Activated naive CD4-positive, alpha-beta T cell treated with anti-CD3 and anti-CD28 coated beads, Interleukin-2, amount 50 U/mL, for 72 hours (primary cell): ENCODE measurements at places on chromosomes 6 and 20. TPM values are rescaled to one million over a fixed set of nuclear protein-coding genes. Genes with fewer than 3 reads are reported as not detected.

NEURL2 gene
- 3.4 TPM for total RNA-seq

SAMD10 gene
- total RNA-seq: 8.2 TPM

VEGFA gene
- total RNA-seq: 79.2 TPM

PSORS1C1 gene
- total RNA-seq: 0.41 TPM

EDEM2 gene
- total RNA-seq: 17.1 TPM

GUCA1A gene
- 0.14 TPM for total RNA-seq

DNA sequence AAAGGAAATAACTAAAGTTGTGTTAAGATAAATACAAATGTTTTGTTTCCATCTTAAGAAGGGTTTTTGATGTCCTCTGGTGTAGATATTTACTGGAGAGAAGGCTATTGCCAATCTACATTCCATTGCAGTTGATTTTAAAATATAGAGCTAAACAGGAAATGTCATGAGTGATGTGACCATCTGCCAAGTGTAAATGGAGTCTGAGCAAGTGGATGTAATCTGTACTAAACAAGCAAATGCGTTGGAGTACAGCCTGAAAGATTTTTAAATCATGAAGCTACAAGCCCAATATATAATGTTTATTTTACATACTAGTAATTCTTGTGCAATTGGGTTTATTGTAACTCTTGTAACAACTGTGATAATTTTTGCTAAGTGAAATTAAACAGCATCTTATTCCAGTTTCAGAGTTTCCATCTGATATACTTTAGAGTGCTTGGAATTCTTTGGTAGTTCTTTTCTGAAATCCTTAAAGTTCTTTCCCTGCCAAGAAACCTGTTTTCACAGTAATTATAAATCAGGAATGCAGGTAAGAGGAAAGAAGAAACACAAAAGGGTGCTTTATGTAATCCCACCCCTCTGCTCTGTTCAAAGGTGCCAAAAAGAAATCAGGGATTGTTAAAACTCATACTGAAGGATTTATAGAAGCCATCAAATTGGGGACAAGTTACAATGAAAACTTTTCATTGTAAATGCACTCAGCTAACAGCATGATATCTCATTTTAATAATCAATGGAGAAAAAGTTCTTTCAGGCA lies 47.2 kb upstream of the FLRT3 start:
- DNase-seq: no peak

DNA sequence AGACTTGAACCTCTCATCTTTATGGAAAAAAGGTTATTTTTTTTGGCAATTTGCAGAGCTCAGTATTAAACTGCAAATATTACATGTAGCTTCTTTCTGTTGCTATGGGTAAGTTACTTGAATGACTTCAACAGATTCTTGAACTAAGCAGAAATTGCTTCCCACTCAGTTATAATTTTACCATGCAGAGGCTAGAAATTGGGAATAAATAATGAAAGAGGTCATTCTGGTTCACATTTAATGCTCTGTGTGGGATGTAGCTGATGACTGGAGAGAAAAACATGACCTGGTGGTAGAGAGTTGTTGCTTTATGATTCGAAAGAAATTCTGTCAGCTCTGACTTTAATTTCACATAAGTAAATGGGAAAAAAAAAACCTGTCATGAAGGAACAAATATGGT lies 16.8 kb upstream of the ADGB start:
- DNase-seq: no peak

GRCh38 chr6:25178336-25179035 lies 100.7 kb upstream of the CARMIL1 start:
- DNase-seq: no peak

DNA sequence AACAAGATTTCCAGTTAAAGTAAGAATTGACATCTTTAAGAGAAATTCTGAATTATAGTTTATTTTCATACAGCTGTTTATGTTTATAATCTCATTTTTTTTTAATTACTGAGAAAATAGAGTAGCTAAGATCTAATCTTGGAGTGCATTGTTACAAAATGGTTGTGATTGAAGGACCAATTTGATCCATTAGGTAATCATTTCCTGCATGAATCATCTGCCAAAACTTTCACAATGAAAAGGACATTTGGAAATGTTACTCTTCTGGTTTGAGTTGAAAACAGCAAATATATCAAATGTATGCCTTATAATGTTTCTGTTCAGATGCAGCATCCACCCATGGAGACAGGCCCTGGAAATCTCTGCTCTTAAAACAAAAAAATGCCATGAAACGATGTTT lies 19.0 kb downstream of the TUBB2A start:
- no peak for DNase-seq

DNA sequence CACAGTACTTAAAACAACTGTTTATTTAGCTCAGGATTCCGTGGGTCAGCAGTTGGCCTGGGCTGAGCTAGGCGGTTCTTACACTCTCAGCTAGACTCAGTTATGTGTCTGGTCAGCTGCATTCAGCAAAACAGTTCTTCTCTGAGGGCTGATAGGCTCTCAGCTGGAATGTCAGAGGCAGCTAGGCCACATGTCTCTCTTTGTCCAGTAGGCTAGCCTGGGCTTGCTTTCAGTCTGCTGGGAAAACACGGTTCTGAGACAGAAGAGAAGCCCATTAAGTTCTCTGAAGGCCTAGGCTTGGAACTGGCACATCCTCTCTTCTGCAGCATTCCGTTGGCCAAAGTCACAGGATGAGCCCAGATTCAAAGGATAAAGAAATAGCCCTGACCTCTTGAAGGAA lies 65.6 kb downstream of the TULP4 start:
- no peak for DNase-seq

- DNase-seq: no peak
Measured at GRCh38 chr6:14721103-14721758, 524.6 kb upstream of the JARID2 start.

GRCh38 chr20:7399575-7399974 lies 540.7 kb downstream of the HAO1 start:
- DNase-seq: no peak

DNA sequence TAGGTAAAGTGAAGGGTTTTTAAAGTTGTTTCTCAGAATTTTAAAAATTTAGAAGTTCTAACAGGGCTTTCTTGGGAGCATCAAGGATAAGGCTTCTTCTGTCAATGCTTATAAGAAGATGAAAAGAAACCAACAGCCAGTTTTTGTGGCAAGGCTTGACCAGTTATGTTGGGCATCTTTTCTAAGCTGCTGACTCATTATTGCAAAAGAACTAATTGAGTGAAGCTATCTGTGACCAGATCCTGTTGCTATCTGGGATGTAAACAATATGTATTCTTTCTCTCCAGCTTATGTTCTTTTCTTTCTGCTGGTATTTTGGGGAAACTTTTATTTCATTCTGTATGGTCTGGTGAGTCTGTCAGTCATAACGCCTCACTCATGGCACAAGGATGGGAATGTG lies 643.8 kb downstream of the HDGFL1 start:
- no peak for DNase-seq

DNA sequence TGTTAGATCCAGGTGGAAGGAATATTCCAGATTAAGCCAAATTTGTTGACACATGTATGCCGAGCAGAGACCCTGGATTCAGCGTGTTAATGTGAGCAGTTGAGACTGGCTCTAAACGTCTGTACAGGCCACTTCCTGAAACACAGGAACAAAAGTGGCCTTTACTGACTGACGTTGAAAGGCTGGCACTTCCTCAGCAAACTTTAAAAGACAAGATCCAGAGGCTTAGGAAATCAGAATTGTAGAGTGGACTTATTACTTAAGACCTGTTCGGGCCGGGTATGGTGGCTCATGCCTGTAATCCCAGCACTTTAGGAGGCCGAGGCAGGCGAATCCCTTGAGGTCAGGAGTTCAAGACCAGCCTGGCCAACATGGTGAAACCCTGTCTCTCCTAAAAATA lies 125.7 kb upstream of the ARID1B start:
- DNase-seq: no peak

- DNase-seq: no peak
Measured at GRCh38 chr6:157469378-157469777, 88.4 kb downstream of the ZDHHC14 start.

DNA sequence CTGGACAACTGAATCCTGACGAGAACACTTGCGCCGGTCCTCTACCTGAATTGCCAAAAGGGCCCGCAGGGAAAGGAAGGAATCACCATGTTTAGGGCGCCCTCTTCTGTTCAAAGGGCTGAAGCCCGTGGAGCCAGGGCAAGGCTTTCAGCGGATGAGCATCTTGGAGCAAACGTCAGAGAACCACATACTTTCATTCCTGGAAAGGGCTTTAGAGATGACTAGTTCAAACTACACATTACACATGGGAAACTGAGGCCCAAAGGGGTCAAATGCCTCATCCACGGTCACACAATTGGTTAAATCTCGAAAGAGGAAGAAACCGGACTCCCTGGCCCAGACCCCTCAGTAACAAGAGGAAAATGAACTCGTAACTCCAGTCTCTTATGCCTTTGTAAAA lies 11.5 kb upstream of the ZNF133 start:
- DNase-seq: peak; percentile 63

GRCh38 chr20:32925481-32926196 lies 66.9 kb downstream of the EFCAB8 start:
- no peak for DNase-seq

DNA sequence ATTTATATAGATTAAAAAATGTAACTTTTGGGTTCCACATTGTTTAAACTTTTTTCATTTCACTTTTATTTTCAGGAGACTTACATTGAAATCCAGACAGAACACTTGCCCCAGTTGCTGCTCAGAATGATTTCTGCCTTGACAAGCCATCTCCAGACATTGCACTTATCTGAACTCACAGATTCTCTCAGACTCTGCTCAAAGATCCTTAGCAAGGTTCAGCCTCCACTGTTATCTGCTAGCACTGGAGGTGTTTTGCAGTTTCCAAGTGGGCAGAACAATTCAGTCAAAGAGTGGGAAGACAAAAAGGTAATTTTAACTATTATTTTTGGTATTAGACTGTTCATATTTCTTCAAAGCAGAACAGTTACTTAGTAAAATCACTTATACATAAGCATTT lies 58.0 kb downstream of the DOP1A start:
- no peak for DNase-seq

DNA sequence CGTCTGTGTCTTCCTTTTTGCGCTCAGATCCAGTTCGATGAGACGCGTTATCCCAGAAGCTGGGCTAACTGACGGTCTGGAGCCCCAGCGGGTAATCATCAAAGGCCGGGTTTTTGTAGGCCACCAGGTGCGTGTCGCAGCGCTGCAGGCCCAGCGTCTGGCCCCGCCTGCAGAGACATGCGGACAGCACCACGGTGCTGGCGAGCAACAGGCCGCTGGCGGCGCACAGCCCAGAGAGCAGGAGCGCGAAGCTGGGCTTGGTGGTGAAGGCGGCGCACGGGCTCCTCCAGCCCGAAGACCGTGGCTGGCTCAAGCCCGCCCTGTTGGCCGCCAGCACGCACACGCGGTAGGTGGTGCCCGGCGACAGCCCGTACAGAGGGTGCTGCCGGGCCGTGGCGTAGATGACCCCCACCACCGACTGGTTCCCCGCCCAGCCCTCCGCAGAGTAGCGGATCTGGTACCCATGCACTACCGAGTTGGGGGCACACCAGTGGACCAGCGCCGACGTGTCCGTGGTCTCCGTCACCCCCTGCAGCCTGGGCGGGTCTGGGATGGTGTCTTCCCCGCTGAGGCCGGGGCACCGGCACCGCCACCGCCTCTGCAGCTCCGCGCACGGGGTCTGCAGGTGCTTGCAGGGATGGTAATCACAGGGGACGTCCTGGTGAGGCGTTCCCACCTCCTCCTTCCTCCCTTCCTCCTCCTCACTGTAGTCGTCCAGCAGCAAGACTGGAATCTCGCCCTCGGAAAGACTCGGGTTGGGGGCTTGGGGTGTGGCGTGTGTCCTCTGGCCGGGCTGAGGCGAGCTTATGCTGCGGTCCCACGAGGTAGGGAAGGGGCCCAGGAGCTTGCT lies 12.7 kb downstream of the LRRN4 start:
- DNase-seq: no peak

GRCh38 chr20:17381724-17382123 lies 149.5 kb downstream of the BFSP1 start:
- no peak for DNase-seq

- no peak for DNase-seq
Measured at GRCh38 chr20:1741309-1742048, 83.9 kb upstream of the SIRPG start.

GRCh38 chr6:7413151-7413823 lies 23.7 kb downstream of the RIOK1 start:
- DNase-seq: no peak

- no peak for DNase-seq
Measured at GRCh38 chr6:168206186-168206585, 113.4 kb downstream of the DACT2 start.

DNA sequence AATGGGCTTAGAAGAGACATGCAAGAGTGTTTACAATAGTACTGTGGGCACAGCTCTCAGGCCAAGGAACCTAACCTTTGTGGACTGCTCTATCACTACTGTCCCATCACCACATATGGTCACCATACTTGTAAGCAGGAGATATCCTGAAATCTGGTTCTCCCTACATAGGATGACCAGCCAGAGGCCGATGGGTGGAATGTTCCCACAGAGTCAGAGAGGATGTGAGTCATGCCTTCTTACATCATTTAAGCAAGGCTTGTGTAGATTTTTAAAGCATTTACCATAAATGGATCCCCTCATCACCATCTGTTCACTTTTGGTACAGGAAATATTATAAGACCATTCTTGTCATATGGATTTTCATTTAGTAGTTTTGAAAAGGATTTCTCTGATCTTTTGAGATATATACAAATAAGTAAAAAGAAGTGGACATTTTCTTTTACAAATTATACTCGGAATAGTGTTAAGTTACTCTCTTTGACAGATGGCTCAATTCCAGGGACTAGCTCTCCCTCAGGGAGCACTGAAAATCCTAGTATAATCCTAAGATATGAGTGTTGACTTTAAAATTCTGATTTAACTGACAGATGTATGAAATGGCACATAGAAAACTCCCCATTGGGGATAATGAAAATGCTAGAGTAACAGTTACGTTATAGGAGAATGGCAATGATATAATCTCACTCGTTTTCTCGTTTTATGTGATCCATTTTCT lies 6.6 kb downstream of the HTR1B start:
- no peak for DNase-seq

DNA sequence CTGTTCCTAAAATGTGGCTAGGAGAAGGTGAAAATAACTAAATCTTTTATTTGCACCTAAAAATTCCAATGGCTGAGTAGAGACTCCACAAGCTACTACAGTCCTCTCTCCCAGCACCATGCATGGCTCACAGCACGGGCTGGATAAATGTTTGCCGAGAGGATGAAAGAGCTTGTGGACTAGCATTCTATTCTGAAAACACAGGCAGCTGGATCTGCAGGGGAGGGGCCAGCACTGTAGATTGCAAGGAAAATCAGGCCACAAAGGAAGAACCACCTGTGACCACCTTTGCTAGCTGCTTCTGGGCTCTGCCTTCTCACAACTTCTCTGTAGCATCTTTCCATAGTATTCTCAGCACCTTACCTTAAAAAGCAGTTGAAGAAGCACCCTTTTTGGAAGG lies 46.6 kb downstream of the CLIC5 start:
- no peak for DNase-seq

GRCh38 chr6:32192608-32193039 lies at the start of gene GPSM3:
Gene GPSM3 (minus strand): TSS chr6:32192643. CDS start chr6:32192513, 130 bp downstream.
- DNase-seq: no peak
